NCI-H1694 (cell line): ENCODE measurements at places on chromosomes 11 and 22.
A peak's percentile ranks its signal among the peaks of the same experiment; 100 is the strongest.

GRCh38 chr22:21818487-21819182 lies 48.8 kb downstream of the MAPK1 start:
- DNase-seq, result no peak

DNA sequence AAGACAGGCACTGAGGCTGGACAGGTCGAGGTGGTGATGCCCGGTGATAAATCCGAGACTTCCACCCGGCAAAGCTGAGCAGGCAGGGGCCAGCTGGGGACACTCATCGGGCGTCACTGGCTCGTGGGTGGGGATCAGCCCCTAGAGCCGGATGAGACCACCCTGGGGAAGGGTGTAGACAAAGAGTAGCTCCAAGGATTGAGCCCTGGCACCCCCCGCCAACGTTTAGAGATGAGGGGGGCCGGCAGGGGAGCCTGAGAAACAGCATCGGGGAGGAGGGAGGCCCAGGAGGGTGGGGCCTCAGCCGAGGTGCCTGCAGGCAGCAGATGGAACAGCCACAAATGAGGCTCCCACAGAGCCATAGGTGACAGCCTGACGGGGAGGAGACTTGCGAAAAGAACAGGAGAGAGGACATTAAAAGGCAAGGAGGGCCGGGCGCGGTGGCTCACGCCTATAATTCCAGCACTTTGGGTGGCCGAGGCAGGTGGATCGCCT lies 27.4 kb upstream of the CBX7 start:
- DNase-seq, result peak; percentile 25

- no peak for DNase-seq
These were observed 4.8 kb upstream of the NNMT start for GRCh38 chr11:114291381-114291780.

- DNase-seq, result no peak
These were observed 46.1 kb upstream of the OR4B1 start for GRCh38 chr11:48170241-48171233.

GRCh38 chr11:118276422-118276821 lies 12.3 kb upstream of the MPZL2 start:
- DNase-seq, result no peak

- DNase-seq, result no peak
These were observed 24.6 kb downstream of the TMEM45B start for GRCh38 chr11:129840236-129840635.

DNA sequence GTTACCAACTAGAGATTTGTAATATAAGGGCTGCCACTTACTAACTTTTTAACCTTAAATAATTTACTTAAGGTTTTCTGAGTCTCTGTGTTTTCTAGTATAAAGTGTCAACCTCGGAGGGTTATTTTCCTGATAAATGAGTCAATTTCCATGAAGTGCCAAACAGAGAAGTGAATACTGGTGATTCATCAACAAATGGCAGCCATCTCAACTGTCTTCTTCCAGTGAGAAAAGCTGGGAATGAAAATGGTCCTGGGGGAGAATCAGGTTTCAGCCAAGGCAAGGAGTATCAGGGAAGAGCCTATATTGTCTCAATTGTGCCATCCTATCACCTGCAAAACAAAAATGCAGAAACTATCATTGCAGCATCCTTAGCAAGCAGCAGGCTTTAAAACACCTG lies 129.1 kb downstream of the LUZP2 start:
- no peak for DNase-seq

DNA sequence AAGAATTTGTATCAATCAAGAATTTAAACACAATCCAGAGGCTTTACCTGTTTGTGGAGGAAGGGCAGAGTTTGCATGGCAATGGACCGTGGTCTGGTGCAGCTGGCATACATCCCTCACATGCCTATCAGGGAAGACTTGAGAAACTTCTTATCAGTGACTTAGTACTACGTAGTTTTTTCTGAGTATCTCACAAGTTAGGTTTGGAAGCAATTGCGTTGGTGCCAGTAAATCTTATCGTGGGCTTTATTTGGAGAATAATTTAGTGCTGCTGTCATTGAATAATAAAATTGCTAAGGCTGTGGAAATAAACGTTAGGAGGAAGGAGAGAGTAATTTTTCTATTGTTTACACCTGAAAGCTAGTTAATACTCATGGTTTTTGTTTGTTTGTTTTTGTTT lies 72.3 kb downstream of the PRMT3 start:
- no peak for DNase-seq

DNA sequence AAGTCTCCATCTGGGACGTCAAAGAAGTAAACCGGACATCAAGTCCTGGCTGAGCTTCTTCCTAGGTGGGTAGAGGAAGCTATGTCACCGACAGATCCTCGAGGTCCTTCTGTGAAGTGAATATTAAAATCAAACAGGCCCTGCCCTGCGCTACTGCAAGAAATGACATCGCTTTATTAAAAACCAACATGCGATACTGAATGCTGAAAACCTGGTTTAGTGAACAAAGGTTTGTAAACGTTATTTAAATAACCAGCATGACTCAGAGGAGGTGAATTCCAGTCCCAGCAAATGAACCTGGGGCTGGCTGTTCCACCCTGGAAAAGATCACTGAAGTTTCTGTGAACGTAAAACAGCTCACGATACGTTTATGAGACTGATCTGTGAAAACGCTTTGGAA lies 645 bp downstream of the RTCB start:
- DNase-seq, result no peak

DNA sequence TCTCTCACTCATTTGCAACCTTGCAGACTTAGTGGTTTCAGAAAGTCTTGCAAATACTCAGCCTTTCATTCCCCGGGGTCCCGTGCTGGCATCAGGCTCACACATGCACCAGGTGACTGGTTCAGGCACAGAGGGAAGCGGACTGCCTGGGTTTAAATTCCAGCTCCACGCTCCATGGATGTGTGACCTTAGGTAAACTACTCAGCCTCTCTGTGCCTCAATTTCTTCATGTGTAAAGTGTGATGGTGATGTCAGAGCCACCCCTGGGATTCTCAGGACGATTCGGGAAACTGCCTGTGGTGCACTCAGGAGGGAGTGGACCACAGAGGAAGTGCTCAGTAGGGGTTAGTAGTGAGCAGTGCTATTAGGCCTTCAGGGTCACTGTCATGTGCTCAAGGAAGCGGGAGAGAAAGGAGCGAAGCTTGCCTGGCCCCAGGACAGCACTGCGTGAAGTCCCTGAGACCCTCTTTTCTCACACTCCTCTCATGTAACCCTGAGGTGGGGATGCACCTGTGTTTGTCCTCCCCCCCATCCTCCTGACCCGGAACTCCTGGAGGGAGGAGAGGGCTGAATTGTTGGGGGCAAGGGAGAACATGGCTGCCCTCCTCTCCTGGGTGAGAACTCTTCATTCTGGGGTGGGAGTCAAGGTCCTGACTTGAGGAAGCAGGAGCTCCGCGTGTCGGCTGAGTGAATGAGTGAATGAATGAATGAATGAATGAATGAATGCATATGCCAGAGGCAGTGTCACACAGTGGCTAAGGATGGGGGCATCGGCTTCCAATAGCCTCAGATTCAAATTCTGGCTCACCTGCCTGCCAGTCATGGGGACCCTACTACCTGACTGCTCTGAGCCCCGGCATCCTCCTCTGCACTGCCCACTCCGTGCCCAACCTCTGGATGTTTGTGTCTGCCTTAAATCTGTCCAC lies 14.4 kb upstream of the UPK3A start:
- DNase-seq, result no peak

DNA sequence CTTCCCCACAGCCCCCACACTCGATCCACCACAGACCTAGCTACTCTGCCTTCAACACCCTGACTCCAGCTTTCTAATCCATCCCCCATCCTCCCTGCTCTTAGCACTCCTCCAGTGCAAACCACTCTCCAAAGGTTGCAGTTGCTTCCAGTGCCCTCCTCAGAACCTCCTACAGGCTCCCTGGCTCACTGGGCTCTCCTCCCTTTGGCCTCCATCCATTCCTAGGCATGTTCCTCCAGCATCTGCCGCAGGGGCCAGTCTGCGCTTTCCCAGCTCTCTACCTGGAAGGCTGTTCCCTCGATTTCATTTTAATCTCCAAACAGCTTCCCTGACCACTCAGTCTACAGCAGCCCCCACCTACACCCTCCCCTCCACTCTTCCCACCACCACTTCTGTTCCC lies 133.8 kb downstream of the SPATA19 start:
- no peak for DNase-seq

DNA sequence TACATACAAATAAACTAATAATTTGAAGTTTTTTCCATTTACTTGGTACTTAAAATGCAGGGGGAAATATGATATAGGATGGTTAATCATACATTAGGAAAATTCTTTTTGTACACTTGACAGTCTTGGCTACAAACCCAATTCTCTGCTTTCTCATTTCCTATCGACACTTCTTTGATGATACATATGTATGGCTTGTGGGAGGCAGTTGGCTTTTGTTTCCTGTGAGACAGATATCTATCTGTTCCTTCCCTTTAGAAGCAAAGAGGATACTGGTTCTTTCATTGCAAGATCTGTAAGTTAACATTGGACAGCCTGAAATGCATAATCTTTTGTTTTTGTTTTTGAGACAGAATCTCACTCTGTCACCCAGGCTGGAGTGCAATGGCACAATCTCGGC lies 47.9 kb upstream of the ADORA2A start:
- no peak for DNase-seq

DNA sequence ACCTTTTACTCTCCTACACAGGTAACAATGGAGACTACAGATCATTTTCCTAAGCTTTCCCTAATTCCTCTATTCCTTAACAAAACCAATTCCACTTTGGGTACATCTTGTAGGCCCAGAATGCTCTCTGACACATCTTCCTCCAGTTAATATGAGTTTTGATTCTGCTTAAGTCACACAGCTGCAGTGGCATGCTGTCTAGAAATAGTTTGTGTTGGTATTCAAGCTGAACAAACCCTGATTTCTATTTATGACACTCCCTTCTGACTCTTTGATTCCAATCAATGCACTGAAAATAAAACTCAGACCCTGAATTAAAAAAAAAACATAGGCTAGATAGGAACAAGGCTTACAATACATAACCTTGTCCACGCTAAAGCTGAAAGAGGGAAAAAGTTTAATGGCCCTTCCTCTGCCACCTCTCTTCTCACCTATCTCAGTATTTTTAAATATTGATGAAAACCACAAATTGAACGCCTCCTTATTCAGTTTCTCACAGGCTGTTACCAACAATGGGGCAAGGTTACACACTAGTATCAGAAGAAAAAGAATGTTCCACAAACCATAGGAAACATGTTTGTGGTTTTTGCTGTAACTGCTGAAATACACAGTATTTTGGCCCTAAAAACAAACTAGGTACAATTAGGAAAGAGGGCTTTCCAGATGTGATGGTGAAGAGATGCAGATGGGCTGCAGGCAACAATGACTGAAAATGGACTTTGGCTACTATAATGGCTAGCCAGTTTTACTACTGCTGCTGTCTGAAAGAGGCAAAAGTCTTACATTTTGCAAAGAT lies 35.7 kb upstream of the GAB2 start:
- no peak for DNase-seq

- no peak for DNase-seq
These were observed 177.7 kb downstream of the SNX19 start for GRCh38 chr11:130738611-130739010.

- no peak for DNase-seq
These were observed 21.4 kb downstream of the FJX1 start for GRCh38 chr11:35639591-35640179.

- DNase-seq, result peak; percentile 94
These were observed at the start of gene AKIP1 for GRCh38 chr11:8911029-8911823. Gene AKIP1 (plus strand): TSS chr11:8911189. CDS start chr11:8911450, 261 bp downstream.

GRCh38 chr11:64118876-64119665 lies 46.8 kb downstream of the MACROD1 start:
- no peak for DNase-seq

DNA sequence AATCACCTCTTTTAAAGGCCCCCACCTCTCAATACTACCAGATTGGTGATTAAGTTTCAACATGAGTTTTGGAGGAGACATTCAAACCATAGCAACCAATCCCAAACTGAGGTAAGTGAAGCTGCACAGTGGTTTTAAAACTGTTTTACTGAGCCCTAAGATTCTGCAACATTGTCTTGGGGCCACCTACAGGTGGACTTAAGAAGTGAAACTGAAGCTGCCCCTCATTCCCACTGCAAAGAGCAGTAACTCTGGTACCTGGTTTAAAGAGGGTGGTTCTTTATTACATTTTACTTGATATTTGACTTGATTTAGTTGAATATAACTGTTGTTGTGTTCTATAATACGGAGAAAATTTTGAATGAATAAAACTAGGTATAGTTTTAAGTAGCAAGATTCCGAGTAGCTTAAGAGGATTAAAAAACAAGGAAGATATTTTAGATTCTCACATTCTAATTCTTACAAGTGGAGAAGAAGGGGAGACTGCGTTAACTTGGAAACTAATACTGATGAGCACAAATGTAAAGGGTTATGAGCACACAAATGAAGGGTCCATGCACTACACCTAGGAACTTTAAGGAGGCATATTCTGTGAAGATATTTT lies 26.7 kb downstream of the SYT9 start:
- no peak for DNase-seq

DNA sequence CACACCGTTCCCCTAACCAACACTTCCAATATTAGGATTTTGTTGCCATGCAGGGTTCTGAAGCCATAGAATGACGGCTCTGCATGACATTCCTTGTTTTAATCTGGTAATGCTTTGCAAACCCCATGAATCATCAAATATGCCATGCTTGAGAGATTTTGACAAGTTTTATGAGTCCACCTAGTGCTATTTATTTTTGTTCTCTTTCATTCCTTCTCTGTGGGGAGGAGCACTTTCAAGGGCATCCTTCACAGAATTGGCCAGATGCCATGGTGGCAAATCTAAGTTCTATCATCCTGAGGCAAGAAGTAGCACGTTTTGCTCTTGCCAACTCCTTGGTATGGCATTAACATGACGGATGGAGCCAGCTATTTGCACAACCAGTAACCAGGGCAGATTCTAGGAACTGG lies 268.4 kb downstream of the FAM76B start:
- no peak for DNase-seq

DNA sequence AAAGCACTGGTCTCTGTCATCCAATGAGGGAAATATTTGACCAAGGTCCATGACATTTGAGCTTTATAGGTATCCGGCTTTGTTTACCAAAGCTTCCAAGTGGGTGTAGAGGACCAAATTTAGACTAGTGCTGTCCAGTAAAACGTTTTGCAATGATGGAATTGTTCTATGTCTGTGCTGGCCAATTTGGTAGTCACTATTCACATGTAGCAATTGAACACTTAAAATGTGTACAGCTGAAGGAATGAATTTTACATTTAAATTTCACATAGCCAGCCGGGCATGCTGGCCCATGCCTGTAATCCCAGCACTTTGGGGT lies 118.0 kb downstream of the PKNOX2 start:
- DNase-seq, result no peak

DNA sequence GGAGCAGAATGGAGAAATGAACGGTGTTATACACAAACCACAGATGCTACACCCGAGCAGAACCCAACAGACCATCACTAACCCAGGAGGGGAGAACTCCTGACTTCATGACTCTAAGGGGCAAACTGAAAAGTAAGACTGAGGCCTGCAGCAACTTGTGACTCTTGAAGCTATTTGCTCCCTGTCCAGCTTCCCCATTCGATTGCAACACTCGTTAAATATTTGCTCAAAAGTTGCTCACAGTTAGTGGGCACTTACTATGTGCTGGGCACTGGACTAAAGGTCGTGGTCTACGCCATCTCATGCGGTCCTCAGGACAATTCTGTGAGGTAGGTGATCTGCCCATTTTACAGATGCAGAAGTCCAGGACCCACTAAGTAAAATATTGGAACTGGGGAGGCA lies 9.5 kb upstream of the ADA2 start:
- DNase-seq, result no peak
